Urinary bladder (tissue), 4 donors: ENCODE measurements at places on chromosomes 13 and 19. TPM values are rescaled to one million over a fixed set of nuclear protein-coding genes. Genes with fewer than 3 reads are reported as not detected.

GRCh38 chr19:17405250-17406045, at the start of gene BST2:
TSS of gene BST2 (minus strand) at chr19:17405630. CDS start at chr19:17405575, 55 bp downstream.
- DNase-seq = no peak

DNA sequence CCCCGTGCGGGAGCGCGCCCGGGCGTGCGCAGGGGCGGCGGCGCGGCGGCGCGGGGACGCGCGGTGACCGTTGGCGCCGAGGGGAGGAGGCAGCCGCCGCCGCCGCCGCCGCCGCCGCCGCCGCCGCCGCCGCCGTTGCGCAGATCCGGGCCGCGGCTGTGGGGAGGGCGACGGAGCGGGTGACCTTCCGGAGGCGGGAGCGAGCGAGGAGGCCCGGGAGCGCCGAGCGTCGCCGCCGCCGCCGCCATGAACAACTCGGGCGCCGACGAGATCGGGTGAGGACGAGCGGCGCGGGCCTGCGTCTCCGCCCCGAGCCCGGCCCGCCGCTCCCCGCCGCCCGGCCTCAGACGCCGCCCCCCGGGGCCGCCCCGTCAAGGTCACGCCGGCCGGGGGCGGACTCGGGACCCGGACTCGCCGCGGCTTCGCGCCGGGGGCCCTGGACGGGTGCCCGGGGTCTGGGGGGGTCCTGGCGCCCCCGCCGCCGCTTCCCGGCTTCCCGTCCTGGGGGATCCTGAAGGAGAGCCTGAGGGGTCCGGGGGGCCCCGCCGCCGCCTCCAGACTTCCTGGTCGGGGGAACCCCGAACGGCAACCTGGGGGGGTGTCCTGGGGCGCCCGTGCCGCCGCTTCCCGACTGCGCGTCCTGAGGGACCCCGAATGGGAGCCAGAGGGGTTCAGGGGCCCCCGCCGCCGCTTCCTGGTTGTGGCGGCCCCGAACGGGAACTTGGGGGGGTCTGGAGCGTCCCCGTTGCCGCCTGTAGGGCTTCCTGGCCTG, at the start of gene DAZAP1:
DAZAP1 (plus strand) TSS at position 59 of the 772 bp plus-strand sequence; CDS start at position 247, 188 bp downstream.
- DNase-seq = no peak

- DNase-seq = no peak
Observed at GRCh38 chr19:29324291-29324680, 111.3 kb upstream of the UQCRFS1 start.

DNA sequence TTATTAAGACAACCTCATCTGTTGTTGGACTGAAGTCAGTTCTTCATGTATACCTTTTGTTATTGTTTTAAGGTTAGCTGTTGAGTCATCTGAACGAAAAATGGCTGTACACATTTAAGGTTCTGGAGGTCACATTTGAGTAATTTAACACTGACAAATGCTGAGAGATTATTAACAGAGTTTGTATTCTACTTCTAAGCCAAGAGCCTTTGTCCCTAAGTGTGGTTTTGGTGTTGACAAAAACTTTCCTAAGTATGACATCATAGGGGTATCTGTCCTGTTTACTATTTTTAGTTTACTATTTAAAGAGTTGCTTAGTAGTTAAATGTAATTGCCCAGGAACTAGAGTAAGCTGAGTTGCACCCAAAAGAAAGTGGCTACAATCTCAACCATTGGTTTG, 71.9 kb downstream of the CDK8 start:
- DNase-seq = no peak

DNA sequence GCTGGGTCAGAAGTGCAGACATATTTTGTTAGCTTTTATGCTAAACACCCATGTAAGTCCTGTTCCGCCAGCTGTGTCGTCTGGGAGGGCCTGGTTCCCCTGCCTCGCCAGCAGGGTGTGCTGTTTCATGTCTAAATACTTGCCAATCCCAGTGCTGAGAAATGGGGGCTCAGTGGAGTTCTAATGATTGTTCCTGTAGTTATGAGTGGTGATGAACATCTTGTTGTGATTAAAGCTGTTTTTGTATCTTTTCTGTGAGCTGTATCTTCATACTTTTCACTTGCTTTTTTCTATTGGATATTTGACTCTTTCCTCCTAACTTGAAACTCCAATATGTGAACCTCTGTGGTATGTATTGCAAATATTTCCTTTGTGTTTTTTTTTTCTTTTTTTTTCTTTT, 32.7 kb downstream of the KDM4B start:
- DNase-seq = no peak

GRCh38 chr13:45846681-45847080, 4.9 kb downstream of the SIAH3 start:
- DNase-seq = no peak

GRCh38 chr13:111958612-111959395, 108.1 kb upstream of the SOX1 start:
- DNase-seq = no peak

- DNase-seq = no peak
Observed at GRCh38 chr13:107365466-107366215, 797.7 kb upstream of the ARGLU1 start.

DNA sequence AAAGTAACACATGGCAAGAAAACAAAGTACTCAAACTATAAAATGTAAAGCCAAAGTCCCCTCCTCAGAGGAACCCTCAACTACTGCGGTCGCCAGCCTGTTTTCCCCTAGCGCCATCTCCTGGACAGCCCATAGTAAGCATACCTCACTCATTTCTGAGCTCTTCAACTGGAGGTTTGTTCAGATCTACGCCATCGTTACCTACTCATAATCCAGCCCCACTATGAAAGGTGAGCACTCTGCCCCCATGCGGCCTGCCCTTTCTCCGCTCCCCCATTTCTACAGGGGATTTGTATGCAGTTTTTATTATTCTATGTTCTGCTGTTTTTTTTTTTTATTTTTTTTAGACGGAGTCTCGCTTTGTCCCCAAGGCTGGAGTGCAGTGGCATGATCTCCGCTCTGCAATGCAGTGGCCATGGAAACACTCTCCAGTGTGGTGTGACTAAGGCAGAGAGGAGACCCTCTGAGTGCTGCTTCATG, 26.2 kb downstream of the OPA3 start:
- DNase-seq = no peak

- DNase-seq = no peak
Observed at GRCh38 chr13:43448605-43449336, 338.0 kb downstream of the ENOX1 start.

Gene GSX1
- not detected for polyA plus RNA-seq

Gene FFAR3
- polyA plus RNA-seq = 0.68 TPM

Gene ZNF8
- polyA plus RNA-seq = 1.8 TPM
